ENCODE measurements at places on chromosomes 5 and 9. TPM values are rescaled to one million over a fixed set of nuclear protein-coding genes. Genes with fewer than 3 reads are reported as not detected.

OBP2B gene
- not detected for polyA plus RNA-seq

FOXD4 gene
- 1.4 TPM for polyA plus RNA-seq

EIF4E1B gene
- not detected for polyA plus RNA-seq

MUSK gene
- polyA plus RNA-seq: not detected
